HCT116 (cell line): ENCODE measurements at places on chromosomes 3 and 15. TPM values are rescaled to one million over a fixed set of nuclear protein-coding genes. Genes with fewer than 3 reads are reported as not detected.

U2SURP gene
- 132 TPM for total RNA-seq

LIPC gene
- total RNA-seq = not detected

RPP25 gene
- 5.9 TPM for total RNA-seq

MESP1 gene
- total RNA-seq = 8.8 TPM

REC114 gene
- not detected for total RNA-seq

STRIT1 gene
- not detected for total RNA-seq

SPINK8 gene
- not detected for total RNA-seq

TPRG1 gene
- total RNA-seq = 2.8 TPM

ITIH3 gene
- 0.44 TPM for total RNA-seq

AHSG gene
- 1.6 TPM for total RNA-seq

ELP6 gene
- 38.8 TPM for total RNA-seq

SKOR1 gene
- 0.81 TPM for total RNA-seq

RTP4 gene
- total RNA-seq = not detected

PAK6 gene
- total RNA-seq = 19.9 TPM

WNT5A gene
- total RNA-seq = 0.15 TPM

KBTBD12 gene
- not detected for total RNA-seq

C2CD4B gene
- not detected for total RNA-seq

NR1I2 gene
- 0.07 TPM for total RNA-seq

SLC12A1 gene
- not detected for total RNA-seq

ECE2 gene
- not detected for total RNA-seq

NDUFAF3 gene
- 91.0 TPM for total RNA-seq

LRRC49 gene
- total RNA-seq = 7.4 TPM

NUSAP1 gene
- total RNA-seq = 146 TPM

SEMA3G gene
- 4.2 TPM for total RNA-seq

TERC gene
- 47.0 TPM for total RNA-seq

CTXN2 gene
- not detected for total RNA-seq

GRM2 gene
- total RNA-seq = 0.32 TPM

CISH gene
- total RNA-seq = 4.5 TPM

C3orf62 gene
- 5.9 TPM for total RNA-seq

FBXO40 gene
- not detected for total RNA-seq

CHRM5 gene
- not detected for total RNA-seq

SMCO1 gene
- total RNA-seq = not detected

NOX5 gene
- total RNA-seq = 0.91 TPM

CAMK2N2 gene
- 5.1 TPM for total RNA-seq

TP63 gene
- not detected for total RNA-seq

CDC25A gene
- total RNA-seq = 19.6 TPM
